ENCODE measurements at places on chromosomes 2 and 18. TPM values are rescaled to one million over a fixed set of nuclear protein-coding genes. Genes with fewer than 3 reads are reported as not detected.

- no peaks in the 10 kb centered on the region for H3K36me3 ChIP-seq
- no peaks in the 10 kb centered on the region for H3K4me1 ChIP-seq
- no peak for DNase-seq
- no peaks in the 10 kb centered on the region for H3K27me3 ChIP-seq
Measured at GRCh38 chr2:129080715-129081476, 762.2 kb upstream of the HS6ST1 start.

- H3K27me3 ChIP-seq = no peaks in the 10 kb centered on the region
- no peaks in the 10 kb centered on the region for H3K4me1 ChIP-seq
- H3K4me3 ChIP-seq = no peak overlapping the region
- no peak for DNase-seq
Measured at GRCh38 chr2:74927621-74928020, 30.8 kb upstream of the POLE4 start.

The C1GALT1C1L gene
- total RNA-seq = 0.74 TPM

DNA sequence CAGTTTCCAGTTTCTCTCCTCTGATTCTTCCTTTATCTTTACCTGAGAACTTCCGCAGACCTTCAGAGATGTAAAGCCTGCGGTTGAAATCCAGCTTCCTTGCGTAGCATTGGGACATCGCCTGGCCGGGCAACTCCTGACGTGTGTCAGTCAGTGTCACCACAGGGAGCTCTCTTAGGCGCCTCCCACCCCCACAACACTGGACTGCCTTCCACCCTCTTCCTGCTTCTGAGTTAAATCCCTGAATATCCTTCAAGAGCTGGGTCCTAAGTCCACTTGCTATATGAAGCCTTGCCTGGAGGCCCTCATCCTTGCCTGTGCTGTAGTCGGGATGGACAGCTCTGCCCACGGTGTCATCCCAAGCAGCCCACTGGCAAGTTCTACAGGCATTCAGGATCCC is 179.4 kb downstream of the SEPTIN10 start:
- H3K27ac ChIP-seq = no peak overlapping the region
- H3K27me3 ChIP-seq = no peaks in the 10 kb centered on the region
- no peak for DNase-seq

GRCh38 chr2:179614121-179614520 is 247.3 kb downstream of the ZNF385B start:
- H3K4me1 ChIP-seq = no peaks in the 10 kb centered on the region
- no peaks in the 10 kb centered on the region for H3K27me3 ChIP-seq
- H3K4me3 ChIP-seq = no peak overlapping the region
- no peak for DNase-seq

DNA sequence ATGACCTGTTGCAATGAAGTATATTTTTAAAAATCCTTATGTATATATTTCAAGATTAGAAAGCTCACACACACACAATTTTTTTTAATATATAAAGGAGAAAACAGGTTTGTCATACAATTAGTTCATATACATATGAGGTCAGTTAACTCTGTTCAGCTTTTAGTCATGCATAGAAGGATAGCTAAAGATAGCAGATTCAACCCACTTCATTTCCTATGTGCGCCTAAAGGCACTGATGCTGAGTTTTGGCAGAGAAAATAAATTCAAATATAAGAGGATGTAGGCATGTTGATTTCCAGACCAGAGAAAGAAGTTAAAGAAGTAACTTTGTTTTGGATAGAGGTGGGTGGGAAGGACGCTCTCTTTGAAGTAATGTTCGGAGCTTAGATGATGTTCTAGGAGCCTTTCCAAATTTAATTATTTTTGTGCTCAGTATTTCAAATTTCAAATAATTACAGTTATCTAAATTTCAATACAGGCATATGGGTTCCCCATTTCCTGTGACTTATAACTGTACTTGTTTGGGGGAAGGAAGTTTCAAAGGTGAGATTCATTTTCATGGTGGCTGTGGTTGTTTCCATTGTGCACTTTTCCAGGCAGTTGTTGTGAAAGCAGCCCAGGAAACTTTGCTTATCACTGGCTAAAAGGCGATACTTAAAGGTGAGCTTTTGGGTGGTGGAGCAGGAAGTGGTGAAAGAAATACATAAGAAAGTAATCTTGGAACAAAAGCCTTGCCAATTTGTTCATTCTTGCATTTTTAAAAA is 523.4 kb upstream of the FANCL start:
- H3K27ac ChIP-seq = no peak overlapping the region
- peaks cover 11% of the 10 kb centered on the region for H3K27me3 ChIP-seq
- no peaks in the 10 kb centered on the region for H3K4me1 ChIP-seq
- DNase-seq = no peak
- H3K36me3 ChIP-seq = no peaks in the 10 kb centered on the region

DNA sequence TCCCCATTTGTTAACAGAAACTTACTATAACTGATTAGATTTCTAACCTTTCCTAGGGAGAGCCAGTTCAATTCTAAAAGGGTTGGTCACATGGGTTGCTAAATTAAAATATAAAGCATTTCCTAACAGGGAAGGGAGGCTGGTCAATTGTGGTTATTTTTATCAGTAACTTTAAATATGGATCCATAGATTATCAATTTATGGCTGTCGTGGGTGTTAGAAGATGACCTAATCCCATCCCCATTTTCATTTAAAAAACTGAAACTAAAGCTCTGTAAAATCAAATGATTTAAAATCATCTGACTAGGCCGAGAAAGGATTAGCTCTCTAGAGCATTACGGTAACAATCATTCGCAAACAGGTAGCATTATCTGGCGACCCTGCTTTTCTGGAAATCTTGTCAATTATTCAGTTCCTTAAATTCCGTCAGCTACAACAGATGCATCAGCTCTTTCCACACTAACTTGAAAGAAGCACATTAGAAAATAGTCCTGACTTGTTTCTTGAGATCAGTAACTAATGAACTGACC is 953 bp upstream of the HNRNPA3 start:
- H3K27ac ChIP-seq = peak overlapping the region; percentile 100
- no peaks in the 10 kb centered on the region for H3K27me3 ChIP-seq
- peak; percentile 22 for DNase-seq
- H3K36me3 ChIP-seq = peaks cover 15% of the 10 kb centered on the region

The LYPD1 gene
- 76.6 TPM for total RNA-seq

The QPCT gene
- total RNA-seq = 12.8 TPM

The L3MBTL4 gene
- 0.18 TPM for total RNA-seq

- no peak overlapping the region for H3K27ac ChIP-seq
- no peak overlapping the region for H3K4me3 ChIP-seq
- H3K4me1 ChIP-seq = no peaks in the 10 kb centered on the region
- no peaks in the 10 kb centered on the region for H3K36me3 ChIP-seq
Measured at GRCh38 chr2:100110614-100111000, 31.8 kb downstream of the AFF3 start.

The TGFA gene
- total RNA-seq = 0.12 TPM

DNA sequence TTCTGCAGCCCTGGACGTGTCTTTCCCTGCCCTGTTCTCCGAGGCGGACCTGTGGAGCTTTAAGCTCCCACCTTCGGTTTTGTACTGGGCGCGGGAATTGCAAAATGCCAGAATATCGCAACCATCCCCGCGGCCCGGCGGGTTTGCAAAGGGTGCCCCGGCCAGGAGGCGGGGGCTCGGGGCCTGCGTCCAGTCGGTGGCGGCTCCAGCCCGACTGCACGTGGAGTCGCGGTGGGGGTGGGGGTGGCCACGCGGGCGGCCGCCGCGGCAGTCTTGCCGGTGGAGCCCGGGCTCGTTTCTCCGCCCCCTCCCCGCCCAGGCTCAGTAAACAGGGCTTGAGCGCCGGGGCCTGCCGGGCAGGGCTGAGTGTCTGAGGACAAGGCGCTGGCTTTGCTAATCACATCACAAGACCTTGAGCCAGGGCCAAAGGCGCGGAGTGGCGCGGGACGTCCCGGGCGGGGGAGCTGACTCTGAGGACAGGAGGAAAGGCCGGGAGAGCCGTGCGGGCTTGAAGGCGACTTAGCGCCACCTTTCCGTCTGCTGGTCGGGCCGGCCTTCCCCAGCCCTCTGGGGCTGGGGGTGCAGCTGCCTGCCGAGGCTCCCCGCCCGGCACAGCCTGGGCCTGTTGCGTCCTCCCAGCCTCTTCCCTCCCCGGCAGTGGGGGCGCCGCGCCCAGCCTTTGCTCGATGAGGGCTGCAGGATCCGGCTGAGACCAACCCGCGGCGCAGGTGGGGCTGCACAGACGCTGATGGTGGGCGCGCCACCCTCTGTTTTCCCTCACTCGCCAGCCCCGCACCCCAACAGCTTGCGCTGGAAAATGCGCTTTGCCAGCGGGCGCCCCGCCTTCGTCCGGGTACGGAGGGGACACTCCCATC is 786 bp upstream of the ZFP36L2 start:
- peak; percentile 87 for DNase-seq
- H3K27ac ChIP-seq = peak overlapping the region; percentile 55
- no peaks in the 10 kb centered on the region for H3K36me3 ChIP-seq
- H3K27me3 ChIP-seq = no peaks in the 10 kb centered on the region
- peak overlapping the region; percentile 26 for H3K4me3 ChIP-seq

DNA sequence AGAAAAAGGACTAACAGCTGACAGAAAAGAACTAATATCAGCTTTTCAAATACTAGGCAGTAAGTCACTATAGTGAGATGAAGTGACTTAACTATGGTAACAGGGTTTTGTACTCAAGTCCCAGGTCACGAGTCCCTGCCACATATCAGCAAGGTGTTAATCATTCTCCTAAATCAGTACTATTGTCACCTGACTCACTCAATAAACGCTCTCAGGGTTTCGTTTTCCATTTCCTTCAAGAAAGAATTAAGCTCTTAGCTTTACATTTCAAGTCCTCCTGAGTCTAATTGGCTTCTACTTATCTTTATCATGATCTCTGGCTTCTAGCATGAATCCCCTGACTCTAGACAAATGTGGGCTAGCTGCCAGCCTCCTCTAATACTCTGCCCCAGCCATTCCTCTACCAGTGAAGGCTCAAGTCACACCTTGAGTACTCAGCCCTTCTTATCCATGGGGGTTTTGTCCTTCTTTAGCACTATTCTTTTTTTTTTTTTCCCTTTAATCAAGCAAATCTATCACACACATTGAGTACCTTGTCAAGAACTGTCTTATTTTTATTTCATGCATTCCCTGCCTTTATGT is 20.0 kb downstream of the BUB1 start:
- H3K4me1 ChIP-seq = no peaks in the 10 kb centered on the region
- H3K4me3 ChIP-seq = no peak overlapping the region
- H3K27ac ChIP-seq = no peak overlapping the region
- peaks cover 39% of the 10 kb centered on the region for H3K36me3 ChIP-seq
- H3K27me3 ChIP-seq = no peaks in the 10 kb centered on the region

DNA sequence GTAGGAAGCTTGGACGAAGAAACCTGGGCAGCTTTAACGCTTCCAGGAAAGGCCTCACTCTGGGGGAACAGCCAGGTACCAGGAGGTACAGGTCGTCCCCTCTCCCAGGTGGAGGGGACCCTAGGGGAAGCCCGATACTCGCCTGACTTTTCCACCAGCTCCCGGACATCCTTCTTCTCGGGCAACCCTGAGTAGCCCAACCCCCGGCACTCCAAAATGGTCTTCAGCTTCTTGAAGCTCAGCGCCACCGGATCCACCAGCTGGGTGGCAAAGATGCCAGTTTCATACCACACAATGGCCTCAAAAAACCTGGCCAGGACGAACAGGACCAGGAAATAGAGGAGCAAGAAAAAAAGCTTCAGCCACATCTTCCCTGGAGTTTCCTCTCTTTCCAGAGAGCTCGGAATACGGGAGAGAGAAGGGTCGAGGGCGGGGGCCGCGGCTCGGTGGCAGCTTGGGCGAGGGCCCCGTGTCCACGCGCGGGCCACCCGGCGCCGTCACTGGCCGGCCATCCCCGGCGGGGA is 1.1 kb downstream of the RNF103 start:
- peak overlapping the region; percentile 78 for H3K4me3 ChIP-seq
- H3K27me3 ChIP-seq = no peaks in the 10 kb centered on the region
- peak; percentile 52 for DNase-seq
- H3K4me1 ChIP-seq = peaks cover 15% of the 10 kb centered on the region

- no peaks in the 10 kb centered on the region for H3K36me3 ChIP-seq
- no peaks in the 10 kb centered on the region for H3K4me1 ChIP-seq
- H3K27me3 ChIP-seq = no peaks in the 10 kb centered on the region
- no peak overlapping the region for H3K4me3 ChIP-seq
- H3K27ac ChIP-seq = no peak overlapping the region
Measured at GRCh38 chr2:221969830-221970144, 329.0 kb downstream of the PAX3 start.

GRCh38 chr2:105426626-105427292 is 27.9 kb upstream of the FHL2 start:
- no peak for DNase-seq
- peaks cover 20% of the 10 kb centered on the region for H3K27me3 ChIP-seq
- H3K27ac ChIP-seq = no peak overlapping the region

Measured in endothelial cell of umbilical vein (primary cell).